ENCODE measurements at places on chromosomes 7 and 10. TPM values are rescaled to one million over a fixed set of nuclear protein-coding genes. Genes with fewer than 3 reads are reported as not detected.
A peak's percentile ranks its signal among the peaks of the same experiment; 100 is the strongest.

ARHGEF35 gene
- total RNA-seq: 69.1 TPM

TBC1D12 gene
- total RNA-seq: 28.2 TPM

TMEM273 gene
- 12.6 TPM for total RNA-seq

GRCh38 chr10:68151453-68151852 lies 42.2 kb downstream of the MYPN start:
- no peak for DNase-seq

ASB10 gene
- not detected for total RNA-seq

UPK3B gene
- 1.5 TPM for total RNA-seq

MYL10 gene
- total RNA-seq: not detected

ASAH2B gene
- total RNA-seq: 2.4 TPM

MYOZ1 gene
- 4.3 TPM for total RNA-seq

C10orf88 gene
- 4.7 TPM for total RNA-seq

DNA sequence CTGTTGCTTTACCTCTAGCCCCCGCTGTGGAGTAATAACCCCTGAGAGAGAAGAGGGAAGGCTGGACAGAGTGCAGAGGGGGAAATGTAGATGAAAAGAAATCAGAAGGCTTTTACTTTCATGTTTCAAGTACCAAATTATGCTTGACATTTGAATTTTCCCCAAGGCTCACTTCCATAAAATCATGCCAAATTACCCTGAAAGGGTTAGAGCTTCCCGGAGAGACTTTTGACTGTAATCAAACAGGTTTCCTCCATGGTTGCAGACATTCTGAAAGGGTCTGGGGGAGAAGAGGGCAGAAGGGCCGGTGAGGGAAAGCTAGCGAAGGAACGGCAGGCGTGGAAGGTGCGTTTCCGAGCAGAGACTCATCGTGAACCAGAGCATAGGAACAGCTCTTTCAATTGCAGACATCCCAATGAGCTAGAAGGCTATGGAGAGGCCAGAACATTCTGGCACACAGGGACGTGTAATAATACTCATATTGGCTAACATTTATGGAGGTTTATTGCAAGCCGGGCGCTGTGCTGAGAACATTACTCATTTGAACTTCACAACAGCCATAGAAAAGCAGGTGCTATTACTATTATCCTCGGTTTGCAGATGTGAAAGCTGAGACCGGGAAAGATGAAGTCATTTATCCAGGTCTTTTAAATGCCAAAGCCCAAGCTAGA lies 620.8 kb upstream of the AUTS2 start:
- no peak for DNase-seq

- DNase-seq: no peak
These were observed 151.1 kb downstream of the ELMO1 start for GRCh38 chr7:37297546-37297945.

FFAR4 gene
- total RNA-seq: 0.15 TPM

- DNase-seq: no peak
These were observed 268.4 kb upstream of the NPVF start for GRCh38 chr7:25496476-25497368.

AKR1C4 gene
- not detected for total RNA-seq

DNA sequence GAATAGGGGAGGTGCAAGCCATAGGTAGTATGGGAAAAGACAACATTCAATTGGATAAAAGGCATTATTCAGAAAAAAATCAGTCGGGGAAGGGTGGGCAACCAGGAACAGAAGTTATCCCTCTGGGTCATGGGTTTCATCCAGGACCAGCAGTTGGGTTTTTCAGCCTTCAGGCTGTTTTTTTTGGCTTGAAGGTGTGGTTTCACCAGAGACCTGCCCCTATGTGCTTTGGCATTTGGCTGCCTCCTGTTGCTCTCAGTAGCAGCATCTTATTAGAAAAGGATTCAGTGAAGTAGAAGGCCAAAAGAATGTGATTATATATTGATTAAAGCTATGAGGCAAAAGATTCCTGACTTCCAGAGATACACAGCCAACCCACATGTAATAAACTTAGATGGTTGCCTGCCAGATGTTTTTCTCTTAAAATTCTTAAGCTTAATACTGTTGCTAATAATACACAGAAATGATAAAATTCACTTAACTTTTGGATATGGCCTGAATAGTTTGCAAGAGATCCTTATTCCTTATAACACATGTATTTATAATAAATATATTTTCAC lies 251.7 kb upstream of the CSTF2T start:
- no peak for DNase-seq

DNA sequence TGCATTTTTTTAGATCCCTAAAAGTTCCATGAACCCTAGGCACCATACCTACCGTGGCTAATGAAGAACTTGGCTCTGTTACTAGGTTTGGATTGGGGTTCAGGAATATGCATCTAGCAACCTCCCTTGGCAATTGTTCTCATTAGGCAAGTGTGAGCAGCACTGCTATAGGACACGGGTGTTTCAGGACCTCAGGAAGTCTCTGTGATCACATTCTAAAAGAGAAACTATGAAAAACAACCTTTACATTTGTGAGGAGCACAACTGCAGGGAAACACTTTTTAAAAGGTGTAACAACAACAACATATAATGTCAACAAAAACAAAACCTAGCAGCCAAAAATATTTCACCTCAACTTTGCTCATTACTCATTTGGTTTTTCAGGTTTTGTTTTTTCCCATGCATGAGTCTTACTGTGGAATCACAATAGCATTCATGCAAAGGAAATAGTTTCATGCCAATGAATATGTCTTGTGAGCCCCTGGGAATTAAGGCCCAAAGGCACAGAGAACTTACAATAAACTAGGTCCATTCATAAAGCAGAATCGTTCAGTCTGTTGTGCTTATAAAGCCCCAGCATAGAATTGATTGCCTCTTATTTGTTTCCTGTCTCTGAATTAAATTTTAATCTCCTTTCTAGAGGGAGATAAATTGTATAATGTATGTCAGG lies 255.7 kb upstream of the DGKB start:
- no peak for DNase-seq

GRCh38 chr10:32650246-32650655 lies 204.3 kb downstream of the CCDC7 start:
- no peak for DNase-seq

DNA sequence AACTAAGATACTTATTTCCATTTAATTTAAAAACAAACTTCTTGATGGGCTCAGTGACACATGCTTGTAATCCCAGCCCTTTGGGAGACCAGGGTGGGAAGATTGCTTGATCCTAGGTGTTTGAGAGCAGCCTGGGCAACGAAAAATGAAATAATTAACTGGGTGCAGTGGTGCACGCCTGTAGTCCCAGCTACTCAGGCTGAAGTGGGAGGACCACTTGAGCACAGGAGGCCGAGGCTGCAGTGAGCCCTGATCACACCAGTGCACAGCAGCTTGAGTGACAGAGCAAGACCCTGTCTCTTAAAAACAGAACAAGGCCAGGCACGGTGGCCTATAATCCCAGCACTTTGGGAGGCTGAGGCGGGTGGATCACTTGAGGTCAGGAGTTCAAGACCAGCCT lies 37.4 kb downstream of the AVL9 start:
- peak; percentile 66 for DNase-seq

- DNase-seq: no peak
These were observed 59.0 kb downstream of the TBXAS1 start for GRCh38 chr7:139887992-139888481.
